NB4 (cell line): ENCODE measurements at places on chromosomes 4 and X.
A peak's percentile ranks its signal among the peaks of the same experiment; 100 is the strongest.

- DNase-seq = no peak
Observed at GRCh38 chrX:52270453-52271116, 85.9 kb downstream of the MAGED4 start.

GRCh38 chr4:166688835-166689234 lies 545.5 kb downstream of the SPOCK3 start:
- no peak for DNase-seq

GRCh38 chr4:8837181-8837841 lies 34.3 kb downstream of the HMX1 start:
- DNase-seq = no peak

- DNase-seq = peak; percentile 75
Observed at GRCh38 chrX:46903458-46904242, 8.6 kb upstream of the JADE3 start.

DNA sequence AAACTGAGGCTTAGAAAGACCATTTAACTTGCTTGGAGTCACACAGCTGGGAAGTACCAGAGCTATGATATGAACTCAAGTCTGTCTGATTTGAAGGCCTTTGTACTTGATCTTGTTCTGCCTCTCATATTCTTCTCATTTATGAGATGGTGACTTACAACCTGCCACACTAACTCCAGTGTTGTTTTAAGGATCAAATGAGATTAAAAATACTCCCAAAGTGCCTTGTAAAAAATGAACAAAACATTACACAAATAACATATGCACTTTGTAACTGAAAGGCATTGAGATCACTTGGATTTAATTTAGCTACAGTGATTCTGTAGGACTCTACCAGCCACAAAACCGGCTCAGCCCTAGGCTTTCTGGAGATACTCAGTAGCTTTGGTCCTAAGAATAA lies 15.6 kb upstream of the MAP7D3 start:
- no peak for DNase-seq

GRCh38 chrX:111543212-111543741 lies 31.8 kb downstream of the SERTM2 start:
- no peak for DNase-seq

- no peak for DNase-seq
Observed at GRCh38 chr4:183053681-183054080, 45.4 kb upstream of the WWC2 start.

DNA sequence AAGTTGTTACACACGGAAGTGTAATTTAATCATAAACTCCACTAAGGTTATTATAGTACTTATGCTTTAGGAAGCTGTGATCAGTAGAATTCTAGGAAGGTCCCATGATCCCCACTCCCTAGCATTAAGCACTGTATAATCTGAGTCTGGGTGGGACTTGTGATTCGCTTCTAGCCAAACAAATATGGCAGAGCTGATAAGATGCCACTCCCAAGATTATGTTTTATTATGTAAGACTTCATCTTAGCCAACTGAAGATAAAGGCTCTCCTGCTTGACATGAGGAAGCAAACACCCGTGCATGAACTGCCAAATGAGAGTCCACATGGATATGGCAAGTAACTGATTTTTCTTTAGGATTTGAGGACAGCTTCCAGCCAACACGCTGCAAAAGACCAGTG lies 186.4 kb upstream of the NDST3 start:
- no peak for DNase-seq

GRCh38 chr4:47704693-47705325 lies 133.1 kb downstream of the CORIN start:
- peak; percentile 81 for DNase-seq

DNA sequence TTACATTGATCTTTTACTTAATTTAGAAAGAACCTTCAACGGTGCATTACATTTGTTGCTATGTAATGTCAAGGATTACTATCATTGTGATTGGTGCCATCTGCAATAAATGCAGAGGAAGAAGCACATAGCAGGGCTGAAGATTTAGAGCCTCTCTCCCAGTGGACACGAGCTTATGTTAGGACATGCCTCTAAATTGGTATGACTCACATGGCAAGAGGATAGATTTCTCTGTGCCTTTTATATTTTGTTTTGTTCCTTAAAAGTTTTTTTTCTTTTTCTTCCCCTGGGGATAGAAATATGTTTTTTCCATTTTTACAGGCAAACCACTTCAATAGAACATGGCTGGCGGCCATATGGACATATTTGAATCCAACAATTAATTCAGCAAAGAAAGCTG lies 205.0 kb upstream of the HAND2 start:
- no peak for DNase-seq
